Cardiac fibroblast (primary cell): ENCODE measurements at places on chromosomes 6 and 20.

DNA sequence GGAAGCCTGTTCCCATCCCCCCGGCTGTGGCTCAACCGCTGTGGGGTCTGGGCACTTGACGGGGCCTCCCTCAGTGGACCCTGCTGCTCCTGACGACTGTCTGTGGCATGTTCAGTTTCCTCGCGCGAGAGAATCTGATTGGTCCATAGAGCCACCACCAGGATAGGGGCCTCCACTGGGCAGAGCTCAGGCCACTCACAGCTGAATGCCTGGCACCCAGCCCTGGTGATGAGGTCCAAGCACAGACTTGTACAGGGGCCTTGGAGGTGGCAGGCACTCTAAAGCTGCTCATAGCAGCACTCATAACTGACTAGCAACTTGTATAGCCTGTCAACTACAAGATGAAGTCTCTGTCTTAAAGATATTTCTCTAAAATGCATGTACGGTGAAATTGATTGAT, 368.1 kb downstream of the NRN1 start:
- no peak for DNase-seq

DNA sequence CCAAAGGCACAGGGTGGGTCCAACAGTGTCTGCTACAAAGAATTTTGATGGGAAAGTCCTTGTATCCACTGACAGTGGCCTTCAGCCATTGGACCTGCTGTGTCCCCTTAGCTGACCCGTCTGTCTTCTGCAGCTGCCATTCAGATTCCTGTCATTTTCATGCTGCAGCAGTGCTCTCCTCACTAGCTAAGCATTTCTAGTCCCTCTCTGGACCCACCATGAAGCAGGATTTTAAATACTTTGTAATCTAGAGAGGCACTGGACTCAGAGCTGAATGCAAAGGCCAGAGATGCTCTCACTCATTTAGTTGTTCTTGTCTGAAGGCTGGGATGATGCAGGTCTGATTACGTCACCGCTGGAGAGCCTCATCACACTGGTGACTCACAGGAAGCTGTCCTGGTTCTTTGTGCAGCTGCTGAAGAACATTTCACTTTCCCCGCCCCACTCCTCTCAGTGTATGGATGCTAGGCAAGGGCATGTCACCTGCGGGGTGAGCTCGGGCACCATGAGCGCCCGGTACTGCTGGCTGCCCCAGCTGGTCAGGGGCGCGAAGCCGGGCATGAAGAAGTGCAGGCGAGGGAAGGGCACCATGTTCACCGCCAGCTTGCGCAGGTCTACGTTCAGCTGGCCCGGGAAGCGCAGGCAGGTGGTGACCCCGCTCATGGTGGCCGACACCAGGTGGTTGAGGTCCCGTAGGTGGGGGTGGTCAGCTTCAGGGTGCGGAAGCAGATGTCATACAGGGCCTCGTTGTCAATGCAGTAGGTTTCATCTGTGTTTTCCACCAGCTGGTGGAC, 19.4 kb upstream of the TUBB2A start:
- peak; percentile 96 for DNase-seq

DNA sequence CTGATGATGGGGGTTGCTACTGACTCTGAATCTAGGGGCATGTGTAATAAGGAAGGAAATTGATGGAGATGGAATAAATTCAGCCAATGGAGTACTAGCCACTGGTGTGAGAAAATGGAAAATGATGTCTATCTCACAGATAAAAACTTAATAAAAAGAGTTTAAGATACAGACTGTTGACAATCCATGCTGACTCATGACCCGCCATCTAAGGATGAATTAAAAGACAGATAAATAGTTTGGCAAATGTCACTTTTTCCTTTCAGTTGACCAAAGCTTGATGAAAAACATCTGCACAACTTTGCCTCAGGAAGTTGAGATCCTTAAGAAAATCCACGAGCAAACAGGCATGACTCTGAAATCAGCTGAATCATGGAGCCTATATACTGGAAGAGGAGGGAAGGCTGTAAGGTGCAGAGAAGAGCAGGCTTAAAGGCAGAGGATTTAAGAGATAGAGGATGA, 82.6 kb upstream of the BMP5 start:
- DNase-seq, result peak; percentile 42

DNA sequence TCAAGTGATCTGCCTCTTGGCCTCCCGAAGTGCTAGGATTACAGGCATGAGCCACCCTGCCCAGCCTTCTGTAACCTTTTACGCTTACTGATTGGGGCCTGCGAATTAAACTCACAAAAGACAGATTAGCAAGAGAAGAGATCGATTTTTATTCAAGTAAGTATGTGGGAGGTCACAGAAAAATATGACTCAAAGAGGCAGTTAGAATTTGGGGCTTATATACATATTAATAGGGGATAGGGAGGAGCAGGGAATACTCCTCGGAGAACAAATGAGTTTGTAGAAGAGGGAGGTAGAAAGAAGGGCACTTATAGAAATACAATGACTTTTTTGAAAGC, 78.9 kb downstream of the CD24 start:
- DNase-seq, result no peak
